ENCODE measurements at places on chromosomes 4 and X. TPM values are rescaled to one million over a fixed set of nuclear protein-coding genes. Genes with fewer than 3 reads are reported as not detected.

GAGE2A gene
- not detected for total RNA-seq

FAM47E gene
- total RNA-seq, result not detected

EDNRA gene
- 34.5 TPM for total RNA-seq

RAB28 gene
- total RNA-seq, result 9.1 TPM

SATL1 gene
- total RNA-seq, result not detected

IGBP1 gene
- 71.1 TPM for total RNA-seq

HSFX3 gene
- not detected for total RNA-seq

FGG gene
- total RNA-seq, result not detected

TLR2 gene
- total RNA-seq, result 0.35 TPM

Data from pericardium fibroblast (primary cell).